OCI-M1 (cell line): ENCODE measurements at places on chromosomes 6 and 20.

- no peak for DNase-seq
These were observed 104.8 kb downstream of the GJA1 start for GRCh38 chr6:121540210-121540609.

DNA sequence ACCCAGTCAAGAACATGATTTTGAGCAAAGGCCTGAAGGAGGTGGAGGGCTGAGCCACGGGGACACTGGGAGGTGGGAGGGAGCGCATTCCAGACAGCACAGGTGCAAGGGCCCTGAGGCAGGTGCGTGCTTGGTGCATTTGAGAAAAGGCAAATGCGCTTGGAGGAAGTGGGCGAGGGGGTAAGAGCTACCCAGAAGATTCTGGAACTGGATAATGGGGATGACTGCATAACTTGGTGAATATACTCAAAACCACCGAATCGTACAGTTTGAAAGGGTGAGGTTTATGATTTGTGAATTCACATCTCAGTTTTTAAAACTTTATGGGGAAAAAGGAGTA is 9.8 kb downstream of the PREX1 start:
- no peak for DNase-seq

DNA sequence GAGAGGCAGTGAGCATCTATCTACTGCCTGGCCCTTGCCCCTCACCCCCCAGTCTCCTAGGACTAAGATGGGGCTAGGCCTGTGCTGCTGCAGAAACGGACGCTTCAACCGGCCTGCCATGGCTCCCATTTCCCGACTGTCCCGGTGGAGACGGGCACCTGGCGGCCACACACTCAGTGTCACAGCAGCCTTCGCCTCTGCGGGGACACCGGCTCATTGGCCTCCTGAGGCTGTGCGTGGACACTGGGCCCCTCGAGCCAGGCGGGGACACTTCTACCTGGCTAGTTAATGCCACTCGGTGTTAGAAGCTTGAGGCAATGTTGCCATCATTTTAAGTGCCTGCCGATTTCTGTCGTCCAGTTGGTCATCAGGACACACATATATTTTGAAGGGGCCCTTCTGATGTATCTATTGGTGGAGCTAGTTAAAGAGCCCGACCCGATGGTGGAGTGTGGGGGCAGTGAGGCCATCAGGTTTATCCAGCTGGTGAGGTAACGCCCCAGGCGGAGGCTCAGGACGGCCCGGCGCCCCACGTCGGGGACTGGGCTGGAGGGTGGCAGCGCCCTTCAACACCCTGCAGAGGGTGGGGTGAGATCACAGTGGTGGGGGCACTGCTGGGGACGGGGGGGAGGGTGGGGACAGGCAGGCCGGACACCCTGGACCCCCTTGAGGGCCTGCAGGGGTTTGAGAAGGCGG is 58.9 kb upstream of the GATA5 start:
- DNase-seq, result no peak

DNA sequence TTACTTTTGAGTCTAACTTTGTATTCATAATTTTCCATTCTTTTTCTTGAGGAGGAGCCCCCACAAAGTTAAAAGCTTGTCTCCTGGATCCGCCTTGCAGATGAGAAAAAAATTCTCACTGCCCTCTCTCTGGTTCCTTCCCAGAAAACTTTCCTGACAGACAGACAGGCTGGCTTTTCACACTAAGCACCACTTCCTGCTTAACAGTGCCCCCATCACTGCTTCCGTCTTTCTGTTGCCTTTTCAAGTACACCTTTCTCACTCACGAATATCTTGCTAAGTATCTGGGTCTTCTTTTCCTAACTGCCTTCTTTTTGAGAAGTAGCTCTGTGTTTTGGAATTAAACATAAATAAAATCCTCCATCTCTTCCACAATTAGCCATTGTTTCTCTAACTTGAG is 19.8 kb upstream of the LMBRD1 start:
- no peak for DNase-seq

- DNase-seq, result no peak
These were observed 25.0 kb downstream of the ZDHHC14 start for GRCh38 chr6:157405986-157406385.

- DNase-seq, result no peak
These were observed 21.0 kb upstream of the PNISR start for GRCh38 chr6:99446076-99446475.

- peak; percentile 51 for DNase-seq
These were observed 89.1 kb upstream of the PHACTR3 start for GRCh38 chr20:59515013-59515905.

- DNase-seq, result no peak
These were observed 21.3 kb downstream of the TTPAL start for GRCh38 chr20:44496976-44497375.

DNA sequence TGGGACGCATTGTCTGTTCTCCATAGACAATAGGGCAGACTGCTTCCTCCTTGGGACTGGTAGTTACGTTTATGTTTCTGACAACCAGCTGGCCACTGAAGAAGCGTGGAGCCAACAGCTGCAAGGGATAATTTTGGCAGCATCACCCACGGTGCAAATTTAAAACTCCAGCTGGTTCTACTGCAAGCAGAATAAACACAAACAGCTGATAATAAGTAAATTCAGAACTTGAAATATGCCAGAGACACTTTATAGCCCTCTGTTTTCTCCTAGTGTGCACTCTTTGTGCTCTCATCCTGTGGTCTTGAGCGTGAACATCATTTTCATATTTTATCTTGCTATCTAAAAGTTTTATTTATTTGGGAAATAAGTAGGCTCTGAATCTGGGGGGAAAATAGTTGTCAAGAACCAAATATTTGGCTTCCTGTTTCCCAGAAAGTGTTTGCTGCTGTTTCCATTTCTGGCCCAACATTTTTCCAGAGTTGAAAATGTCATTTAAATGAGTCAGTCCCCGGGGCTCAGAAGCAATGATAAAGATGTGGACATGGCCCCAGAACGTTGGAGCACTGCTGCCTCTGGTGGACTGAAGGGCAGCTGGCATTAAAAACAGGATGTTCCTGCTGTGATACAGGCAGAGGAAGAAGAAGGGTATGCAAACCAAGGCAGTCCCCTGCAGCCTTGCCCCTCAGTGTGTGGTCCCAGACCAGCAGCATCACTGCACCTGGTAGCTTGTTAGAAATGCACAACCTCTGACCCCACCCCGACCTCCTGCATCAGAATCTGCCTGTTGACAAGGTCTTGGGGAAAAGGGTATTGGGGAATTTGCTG is 12.5 kb upstream of the THBD start:
- DNase-seq, result peak; percentile 41

DNA sequence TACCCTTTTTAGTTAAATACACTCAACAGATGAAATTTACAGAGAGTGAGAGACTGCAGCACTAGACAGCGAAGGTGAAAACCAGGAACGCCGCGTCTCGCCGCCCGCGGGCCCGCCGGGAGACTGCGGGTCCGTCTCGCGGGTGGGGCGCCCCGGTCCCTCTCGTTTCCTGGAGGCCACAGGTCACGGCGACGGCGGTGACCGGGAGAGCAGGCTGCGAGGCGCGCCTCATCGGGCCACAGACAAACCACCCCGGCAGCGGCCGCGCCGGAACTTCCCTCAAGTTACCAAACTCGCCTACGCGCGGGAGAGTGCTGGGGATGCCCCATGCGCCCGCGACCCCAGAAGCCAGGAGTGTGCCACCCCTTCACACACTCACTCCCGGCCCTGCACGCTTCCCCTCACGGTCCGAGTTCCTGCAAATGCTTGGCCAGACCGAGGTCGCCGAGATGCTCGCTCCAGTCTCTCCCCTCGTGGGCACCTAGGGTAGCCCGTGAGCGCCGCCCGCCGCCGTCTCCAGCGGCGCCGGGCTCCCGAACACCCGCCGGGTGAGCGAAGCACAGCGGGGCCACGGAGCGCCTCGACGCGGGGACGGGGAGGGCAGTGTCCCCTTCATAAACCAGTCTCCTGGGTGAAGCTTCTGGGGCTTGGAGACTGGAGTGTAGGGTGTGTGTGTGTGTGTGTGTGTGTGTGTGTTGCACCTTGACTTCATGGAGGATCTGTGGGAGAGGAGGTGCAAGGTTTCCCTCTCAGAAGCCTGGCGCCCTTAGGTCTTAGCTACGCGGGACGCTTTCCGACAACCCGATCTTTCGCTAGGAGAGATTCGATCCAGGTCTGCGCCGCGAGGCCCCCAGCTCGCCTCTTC is 1.4 kb downstream of the BACH2 start:
- DNase-seq, result peak; percentile 69

DNA sequence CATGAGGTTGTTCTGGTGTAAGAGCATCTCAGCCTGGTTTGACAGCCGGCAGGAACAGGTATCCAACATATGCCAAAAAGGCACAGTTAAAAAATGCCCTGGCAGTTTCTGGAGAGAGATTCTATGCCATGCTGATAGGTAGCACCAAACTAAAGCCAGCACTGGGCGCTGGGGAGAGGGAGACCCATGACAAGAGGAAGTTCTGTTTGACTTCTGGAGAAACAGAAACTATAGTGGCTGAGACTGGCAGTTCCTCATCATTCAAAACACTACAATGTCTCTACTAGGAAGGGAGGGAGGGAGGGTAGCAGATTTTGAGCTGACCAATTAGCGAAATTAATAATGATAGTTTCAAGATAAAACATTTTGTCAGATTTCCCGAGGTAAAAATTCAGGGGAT is 174.1 kb downstream of the ADAT2 start:
- DNase-seq, result peak; percentile 65

GRCh38 chr6:70725817-70726415 is 58.2 kb downstream of the SMAP1 start:
- DNase-seq, result peak; percentile 20

GRCh38 chr20:61636531-61637116 is 384.6 kb downstream of the CDH4 start:
- DNase-seq, result no peak

DNA sequence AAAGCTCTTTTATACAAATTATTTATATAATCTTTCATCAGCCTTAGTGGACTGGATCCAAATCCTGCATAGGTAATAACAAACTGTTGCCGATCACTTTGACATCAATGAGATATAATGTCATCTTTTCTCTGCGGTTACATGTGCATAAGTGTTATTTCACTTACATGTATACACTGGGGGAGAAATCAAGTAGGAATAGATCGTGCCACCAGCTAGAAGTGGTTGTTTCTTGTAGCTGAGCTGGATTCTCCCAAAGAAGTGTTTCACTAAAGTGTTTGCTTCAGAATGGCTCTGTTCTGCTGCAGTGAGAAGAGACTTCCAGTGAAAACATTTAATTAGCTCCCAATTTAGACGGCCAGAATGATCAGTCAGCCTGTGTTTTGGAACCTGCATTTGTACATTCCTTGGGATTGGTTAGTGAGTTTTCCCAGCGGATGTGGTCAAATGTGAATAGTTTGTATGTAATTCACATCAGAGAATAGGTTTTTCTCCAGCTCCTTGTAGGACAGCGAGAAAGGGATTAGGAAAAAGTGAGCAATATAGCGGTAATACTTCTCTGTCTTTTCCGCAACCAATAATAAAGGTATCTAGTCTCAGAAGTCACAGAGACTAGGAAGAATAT is 163.1 kb upstream of the CCN2 start:
- no peak for DNase-seq

GRCh38 chr6:135630789-135631376 is 133.3 kb upstream of the AHI1 start:
- no peak for DNase-seq

GRCh38 chr6:108587258-108588059 is 26.7 kb downstream of the FOXO3 start:
- DNase-seq, result no peak

GRCh38 chr6:129353067-129353466 is 356.9 kb downstream of the ARHGAP18 start:
- no peak for DNase-seq

- DNase-seq, result no peak
These were observed 4.9 kb upstream of the ACSS1 start for GRCh38 chr20:25062841-25063240.

DNA sequence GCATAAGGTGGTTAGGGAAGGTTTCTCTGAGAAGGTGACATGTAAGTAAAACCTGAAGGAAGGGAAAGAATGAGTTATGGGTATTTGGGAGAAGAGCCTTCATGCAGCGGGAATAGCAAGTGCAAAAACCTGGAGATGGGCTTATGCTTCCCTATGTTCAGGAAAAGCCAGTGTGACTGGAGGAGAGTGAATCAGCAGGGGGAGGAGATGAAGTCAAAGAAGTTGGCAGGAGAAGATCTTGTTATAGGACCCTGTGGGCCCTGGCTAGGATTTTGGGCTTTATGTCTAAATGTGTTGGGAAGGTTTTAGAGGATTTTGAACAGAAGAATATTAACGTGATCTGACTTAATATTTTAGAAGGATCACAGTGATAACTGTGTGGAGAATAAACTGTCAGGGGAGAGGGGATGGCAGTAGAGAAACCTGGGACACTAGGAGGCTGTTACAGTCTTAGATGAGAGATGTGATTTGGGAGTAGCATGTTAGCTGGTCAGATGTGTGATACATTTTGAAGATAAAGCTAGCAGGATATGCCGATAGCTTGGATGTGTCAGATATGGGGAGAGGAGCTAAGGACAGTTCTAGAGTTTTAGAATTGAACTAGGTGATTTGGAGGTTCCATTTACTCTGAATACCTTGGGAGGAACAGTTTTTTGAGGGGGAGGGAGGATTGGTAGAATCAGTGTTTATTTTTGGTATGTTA is 41.0 kb downstream of the PHF3 start:
- DNase-seq, result no peak

GRCh38 chr6:133333852-133334251 is 92.7 kb downstream of the EYA4 start:
- DNase-seq, result no peak

DNA sequence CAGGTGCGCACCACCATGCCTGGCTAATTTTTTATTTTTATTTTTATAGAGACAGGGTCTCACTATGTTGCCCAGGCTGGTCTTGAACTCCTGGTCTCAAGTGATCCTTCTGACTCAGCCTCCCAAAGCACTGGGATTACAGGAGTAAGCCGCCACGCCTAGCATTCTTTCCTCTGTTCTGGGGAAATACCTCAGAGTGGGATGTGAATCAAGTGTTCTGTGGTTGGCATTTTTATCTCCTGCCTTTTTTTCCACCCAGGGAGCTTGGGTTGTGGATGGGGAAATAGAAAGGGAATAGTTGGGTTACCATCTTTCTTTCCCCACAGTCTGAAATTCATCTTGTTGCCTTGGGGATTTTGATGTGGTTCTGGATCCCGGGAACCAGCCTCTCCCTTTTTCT is 24.1 kb downstream of the TFAP2C start:
- no peak for DNase-seq

DNA sequence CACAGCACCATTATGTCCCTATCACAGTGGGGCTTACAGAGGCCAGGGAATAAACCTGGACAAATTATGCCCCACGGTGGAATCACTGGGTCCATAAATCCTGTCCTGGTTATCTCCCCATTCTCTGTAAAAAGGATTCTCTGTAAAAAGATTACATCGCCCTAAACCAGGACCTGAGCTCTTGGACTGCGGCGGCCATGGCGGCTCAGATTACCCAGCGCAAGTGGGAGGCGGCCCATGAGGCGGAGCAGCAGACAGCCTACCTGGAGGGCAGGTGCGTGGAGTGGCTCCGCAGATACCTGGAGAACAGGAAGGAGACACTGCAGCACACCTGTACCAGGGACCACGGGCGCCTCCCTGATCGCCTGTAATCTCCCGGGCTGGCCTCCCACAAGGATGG is 8.4 kb upstream of the HLA-A start:
- no peak for DNase-seq

GRCh38 chr20:46058599-46059281 is 29.7 kb downstream of the SLC12A5 start:
- DNase-seq, result no peak

- peak; percentile 40 for DNase-seq
These were observed 24.5 kb upstream of the HLA-A start for GRCh38 chr6:29917857-29918256.
